ENCODE measurements at places on chromosomes 7 and 10. TPM values are rescaled to one million over a fixed set of nuclear protein-coding genes. Genes with fewer than 3 reads are reported as not detected.

The SMARCD3 gene
- polyA plus RNA-seq = 11.1 TPM

The FRMD4A gene
- 10.0 TPM for polyA plus RNA-seq

The SPACDR gene
- polyA plus RNA-seq = 0.89 TPM

DNA sequence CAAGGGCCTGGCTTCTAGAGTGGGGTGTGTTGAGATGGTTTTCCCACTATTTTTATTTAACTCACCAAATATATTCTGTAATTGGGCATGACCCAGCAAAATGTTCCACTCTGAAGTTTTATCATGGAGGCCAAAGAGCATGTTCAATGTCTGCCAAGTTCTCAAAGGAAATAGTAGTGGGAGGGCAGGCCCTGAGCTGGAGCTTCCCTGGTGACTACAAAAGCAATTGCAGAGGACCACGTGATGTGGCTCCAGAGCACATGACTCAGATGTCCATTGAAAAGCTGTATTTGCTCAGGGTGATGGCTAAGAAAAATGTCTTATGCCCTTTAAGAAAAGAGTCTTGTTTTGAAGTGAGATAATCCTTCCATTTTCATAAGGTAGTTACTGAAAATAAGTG, 1024.8 kb downstream of the LRMDA start:
- no peak overlapping the region for H3K4me3 ChIP-seq
- no peak for DNase-seq
- H3K27ac ChIP-seq = no peak overlapping the region
- no peaks in the 10 kb centered on the region for H3K4me1 ChIP-seq

DNA sequence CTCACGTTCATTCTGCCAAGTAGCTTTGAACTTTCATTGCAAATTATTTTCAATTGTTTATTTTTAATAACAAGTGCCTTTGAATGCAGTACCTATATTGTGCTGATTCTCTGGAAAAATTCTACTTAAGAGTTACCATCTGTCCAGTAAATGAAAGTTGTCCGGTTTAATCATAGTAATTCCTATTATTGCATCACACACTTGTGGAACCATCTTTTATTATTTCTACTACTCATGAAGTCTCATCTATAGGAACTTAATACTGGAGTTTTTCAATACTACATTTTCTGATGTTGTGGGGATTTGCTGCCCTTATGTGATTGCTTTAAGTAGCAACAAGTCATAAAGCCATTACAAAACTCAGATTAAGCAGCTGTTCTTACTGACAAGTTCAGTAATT, 16.5 kb upstream of the SKAP2 start:
- no peak overlapping the region for H3K4me3 ChIP-seq
- H3K36me3 ChIP-seq = no peaks in the 10 kb centered on the region
- H3K4me1 ChIP-seq = no peaks in the 10 kb centered on the region
- H3K27me3 ChIP-seq = no peaks in the 10 kb centered on the region
- H3K27ac ChIP-seq = no peak overlapping the region
- DNase-seq = no peak

- H3K4me1 ChIP-seq = no peaks in the 10 kb centered on the region
- no peaks in the 10 kb centered on the region for H3K27me3 ChIP-seq
- H3K36me3 ChIP-seq = no peaks in the 10 kb centered on the region
- H3K4me3 ChIP-seq = no peak overlapping the region
Measured at GRCh38 chr7:35576031-35576573, 118.8 kb downstream of the HERPUD2 start.

- H3K4me3 ChIP-seq = no peak overlapping the region
- DNase-seq = no peak
- no peaks in the 10 kb centered on the region for H3K36me3 ChIP-seq
- no peak overlapping the region for H3K27ac ChIP-seq
- no peaks in the 10 kb centered on the region for H3K4me1 ChIP-seq
Measured at GRCh38 chr10:68251151-68251550, 19.2 kb upstream of the ATOH7 start.

DNA sequence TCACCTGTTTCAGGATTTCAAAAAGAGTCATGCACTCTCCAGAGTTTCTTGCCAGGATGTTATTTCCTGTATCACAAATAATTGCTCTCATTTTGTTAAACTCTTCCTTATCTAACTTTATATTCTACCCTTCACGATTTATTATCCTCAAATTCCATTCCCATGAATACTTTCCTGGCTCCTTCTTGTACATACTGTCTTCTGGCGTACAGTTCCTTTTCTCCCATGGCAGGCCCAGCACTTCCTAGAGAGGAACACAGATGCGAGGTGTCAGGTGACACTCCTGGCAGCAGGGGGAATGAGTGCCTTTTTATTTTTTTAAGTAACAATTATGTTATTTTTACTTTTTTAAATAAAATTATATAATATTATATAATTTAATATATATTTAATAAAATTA, 411.9 kb downstream of the TFEC start:
- H3K27ac ChIP-seq = no peak overlapping the region
- H3K4me1 ChIP-seq = no peaks in the 10 kb centered on the region
- no peak overlapping the region for H3K4me3 ChIP-seq
- no peaks in the 10 kb centered on the region for H3K36me3 ChIP-seq
- no peaks in the 10 kb centered on the region for H3K27me3 ChIP-seq

DNA sequence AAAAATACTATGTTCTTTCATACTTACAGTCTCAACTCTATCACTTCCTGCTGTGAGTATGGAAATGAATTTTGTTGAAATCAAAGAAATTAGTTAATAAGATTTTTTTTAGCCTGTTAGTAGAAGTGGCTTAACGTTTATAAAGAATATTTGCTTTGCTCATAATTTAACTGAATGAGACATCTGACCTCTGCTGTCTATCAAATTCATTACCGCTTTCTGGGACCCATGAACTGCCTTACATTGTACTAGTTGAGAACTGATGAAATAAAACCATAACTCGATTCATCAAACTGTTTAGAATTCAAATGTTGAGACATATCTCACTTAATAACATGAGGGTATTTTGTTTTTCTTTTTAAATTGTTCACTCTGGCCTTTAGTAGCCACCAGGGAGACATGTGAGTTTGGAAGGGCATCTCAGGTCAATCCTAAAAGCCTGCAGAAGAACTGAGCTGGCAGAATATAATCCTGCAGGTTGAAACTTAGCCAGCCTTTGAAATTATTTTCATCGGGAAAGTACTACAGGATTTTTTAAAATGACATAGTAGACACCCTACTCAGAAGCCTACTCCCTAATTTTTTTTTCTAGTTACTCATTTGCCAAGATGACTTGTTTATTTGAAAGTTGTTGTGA, 78.7 kb downstream of the KIAA1217 start:
- no peak for DNase-seq
- H3K27me3 ChIP-seq = no peaks in the 10 kb centered on the region
- peaks cover 6% of the 10 kb centered on the region for H3K36me3 ChIP-seq

GRCh38 chr10:79983286-79983909, 34.5 kb upstream of the SFTPD start:
- H3K27me3 ChIP-seq = peaks cover 43% of the 10 kb centered on the region
- no peak for DNase-seq
- no peak overlapping the region for H3K27ac ChIP-seq
- no peak overlapping the region for H3K4me3 ChIP-seq
- no peaks in the 10 kb centered on the region for H3K36me3 ChIP-seq
- H3K4me1 ChIP-seq = no peaks in the 10 kb centered on the region

GRCh38 chr7:144836545-144836842, 641 bp upstream of the TPK1 start:
- no peaks in the 10 kb centered on the region for H3K36me3 ChIP-seq
- H3K27ac ChIP-seq = peak overlapping the region; percentile 91
- H3K4me1 ChIP-seq = peaks cover 4% of the 10 kb centered on the region
- H3K27me3 ChIP-seq = no peaks in the 10 kb centered on the region

GRCh38 chr7:30556840-30557239, 37.8 kb upstream of the GARS1 start:
- no peaks in the 10 kb centered on the region for H3K4me1 ChIP-seq
- H3K27me3 ChIP-seq = no peaks in the 10 kb centered on the region
- no peaks in the 10 kb centered on the region for H3K36me3 ChIP-seq
- H3K27ac ChIP-seq = no peak overlapping the region
- no peak for DNase-seq

GRCh38 chr7:66379542-66380160, 174.5 kb downstream of the TPST1 start:
- peaks cover 29% of the 10 kb centered on the region for H3K36me3 ChIP-seq
- peaks cover 4% of the 10 kb centered on the region for H3K4me1 ChIP-seq
- DNase-seq = no peak
- H3K27me3 ChIP-seq = no peaks in the 10 kb centered on the region
